ENCODE measurements at places on chromosomes 12 and 14.

DNA sequence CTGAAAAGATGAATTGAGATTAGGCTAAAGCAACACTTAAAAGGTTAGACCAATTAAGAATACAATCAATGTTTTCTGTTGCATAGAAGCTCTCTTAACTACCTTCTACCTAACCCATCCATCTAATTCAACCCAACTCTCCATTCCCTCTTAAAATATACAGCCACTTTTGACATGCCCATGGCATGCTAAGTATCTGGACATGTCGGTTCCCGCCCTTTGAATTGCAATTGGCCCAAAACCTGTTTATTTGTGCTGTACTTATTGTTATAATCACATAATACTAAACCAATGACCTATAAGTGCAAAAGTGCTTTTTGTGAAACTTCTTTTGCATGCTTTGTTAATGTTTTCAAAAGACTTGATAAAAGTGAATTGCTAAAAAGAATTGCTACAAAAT lies 37.6 kb upstream of the APPL2 start:
- DNase-seq = no peak
- H3K36me3 ChIP-seq = no peaks in the 10 kb centered on the region
- H3K27ac ChIP-seq = no peak overlapping the region
- H3K4me3 ChIP-seq = no peak overlapping the region
- no peaks in the 10 kb centered on the region for H3K27me3 ChIP-seq

- no peak for DNase-seq
- H3K27ac ChIP-seq = no peak overlapping the region
- peaks cover 14% of the 10 kb centered on the region for H3K27me3 ChIP-seq
- no peak overlapping the region for H3K4me3 ChIP-seq
These were observed 83.8 kb downstream of the SRGAP1 start for GRCh38 chr12:63928305-63928704.

DNA sequence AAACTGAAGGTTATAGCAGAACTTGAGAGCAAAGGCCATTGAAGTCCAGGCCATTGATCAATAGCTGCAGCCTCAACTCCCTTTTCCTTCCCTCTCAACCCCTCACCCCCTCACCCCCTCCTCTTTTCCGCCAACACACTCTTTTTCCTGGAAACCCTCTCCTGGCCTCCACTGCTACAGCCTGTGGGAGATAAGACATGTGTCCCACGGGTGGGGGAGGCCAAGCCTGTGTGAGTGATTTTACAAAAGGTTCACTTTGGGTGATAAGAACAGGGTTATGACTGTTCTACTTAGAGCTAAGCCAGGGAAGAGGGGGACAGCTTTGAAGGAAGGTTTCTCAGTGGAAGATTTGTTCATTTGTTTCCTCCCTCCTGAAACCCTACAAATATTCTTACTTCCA lies 9.2 kb upstream of the FGF23 start:
- H3K27me3 ChIP-seq = peaks cover 6% of the 10 kb centered on the region
- no peak for DNase-seq
- no peak overlapping the region for H3K27ac ChIP-seq
- peaks cover 5% of the 10 kb centered on the region for H3K4me1 ChIP-seq

DNA sequence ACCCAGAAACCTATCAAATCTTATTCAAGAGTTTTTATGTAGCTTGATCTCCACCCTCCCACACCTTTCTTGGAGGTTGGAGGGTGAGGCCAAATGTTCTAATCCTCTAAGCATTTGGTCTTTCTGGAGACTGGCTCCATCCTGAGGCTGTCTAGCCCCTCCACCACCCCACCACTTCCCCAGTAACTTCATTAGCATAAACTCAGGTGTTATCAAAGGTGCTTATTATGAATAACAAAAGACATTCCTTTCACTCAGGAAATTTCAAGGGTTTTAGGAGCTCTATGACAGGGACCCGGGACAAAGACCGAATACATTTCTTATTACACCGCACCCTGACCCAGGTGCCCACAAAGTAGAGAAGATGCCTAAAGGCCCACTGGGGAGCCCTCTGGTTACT lies 2.8 kb upstream of the TMEM229B start:
- peaks cover 54% of the 10 kb centered on the region for H3K4me1 ChIP-seq
- no peak overlapping the region for H3K4me3 ChIP-seq
- no peak overlapping the region for H3K27ac ChIP-seq
- no peaks in the 10 kb centered on the region for H3K27me3 ChIP-seq

DNA sequence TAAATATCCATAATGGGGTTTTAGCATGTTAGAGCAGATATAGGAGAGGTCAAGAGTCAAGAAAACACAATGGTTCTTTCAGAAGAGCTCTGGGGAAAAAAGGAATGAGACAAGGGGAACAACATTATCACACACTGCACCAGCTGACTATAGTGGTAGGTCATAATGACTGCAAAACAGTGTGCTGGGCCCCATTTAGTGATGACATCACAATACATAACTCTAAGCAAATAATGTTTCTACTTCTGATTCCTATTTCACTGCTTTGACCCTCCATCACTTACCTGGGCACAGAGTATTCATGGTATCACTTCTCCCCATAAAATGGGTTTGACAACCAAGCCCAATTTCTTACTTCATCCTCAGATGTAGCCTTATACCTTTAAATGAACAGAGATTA lies 62.1 kb downstream of the GARIN6 start:
- H3K27me3 ChIP-seq = no peaks in the 10 kb centered on the region
- no peaks in the 10 kb centered on the region for H3K4me1 ChIP-seq

GRCh38 chr12:89762498-89763170 lies 54.0 kb upstream of the ATP2B1 start:
- no peak for DNase-seq
- H3K27ac ChIP-seq = no peak overlapping the region
- no peaks in the 10 kb centered on the region for H3K36me3 ChIP-seq
- peaks cover 43% of the 10 kb centered on the region for H3K4me1 ChIP-seq
- no peak overlapping the region for H3K4me3 ChIP-seq

DNA sequence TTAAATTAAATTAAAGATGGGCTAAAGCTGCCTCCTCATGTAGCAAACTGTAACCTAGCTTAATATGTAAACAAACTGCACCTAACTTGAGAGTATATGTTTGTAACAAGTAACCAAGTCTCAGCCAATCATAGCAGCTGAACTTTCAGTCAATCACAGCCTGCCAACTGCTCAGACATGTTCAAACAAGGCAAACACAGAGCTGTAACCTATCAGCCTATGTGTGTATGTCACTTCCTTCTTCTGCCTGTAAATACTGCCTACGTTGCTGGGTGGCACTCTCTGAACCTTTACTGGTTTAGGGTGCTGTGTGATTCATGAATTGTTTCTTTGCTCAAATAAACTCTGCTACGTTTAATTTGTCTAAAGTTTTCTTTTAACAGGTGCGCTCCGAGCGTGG lies 2.9 kb downstream of the SERPINA6 start:
- no peak overlapping the region for H3K27ac ChIP-seq
- no peaks in the 10 kb centered on the region for H3K36me3 ChIP-seq
- no peak for DNase-seq
- no peaks in the 10 kb centered on the region for H3K27me3 ChIP-seq
- H3K4me3 ChIP-seq = no peak overlapping the region

GRCh38 chr14:103343164-103343879 lies 9.3 kb downstream of the EIF5 start:
- H3K36me3 ChIP-seq = peaks cover 69% of the 10 kb centered on the region
- H3K27ac ChIP-seq = peak overlapping the region; percentile 1
- no peak overlapping the region for H3K4me3 ChIP-seq
- peaks cover 31% of the 10 kb centered on the region for H3K4me1 ChIP-seq
- no peak for DNase-seq

DNA sequence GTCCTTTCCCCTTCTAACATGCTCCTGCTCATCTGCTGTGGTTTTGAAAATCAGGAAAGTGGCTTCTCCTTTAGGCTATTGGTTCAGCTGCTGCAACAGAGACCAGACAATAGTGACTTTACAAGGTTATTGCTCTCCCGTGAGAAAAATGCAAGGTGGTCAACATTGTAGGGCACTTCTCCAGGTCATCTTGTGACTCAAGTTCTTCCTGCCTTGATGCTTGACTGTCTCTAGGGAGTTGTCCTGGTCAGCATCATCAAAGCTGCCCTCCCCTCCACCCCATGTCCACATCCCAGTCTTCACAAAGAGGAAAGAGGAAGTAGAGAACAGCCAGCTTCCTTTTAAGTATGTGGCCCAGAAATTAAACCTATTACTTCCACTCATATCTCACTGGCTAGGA lies 3.9 kb upstream of the TMEM63C start:
- peaks cover 46% of the 10 kb centered on the region for H3K27me3 ChIP-seq

DNA sequence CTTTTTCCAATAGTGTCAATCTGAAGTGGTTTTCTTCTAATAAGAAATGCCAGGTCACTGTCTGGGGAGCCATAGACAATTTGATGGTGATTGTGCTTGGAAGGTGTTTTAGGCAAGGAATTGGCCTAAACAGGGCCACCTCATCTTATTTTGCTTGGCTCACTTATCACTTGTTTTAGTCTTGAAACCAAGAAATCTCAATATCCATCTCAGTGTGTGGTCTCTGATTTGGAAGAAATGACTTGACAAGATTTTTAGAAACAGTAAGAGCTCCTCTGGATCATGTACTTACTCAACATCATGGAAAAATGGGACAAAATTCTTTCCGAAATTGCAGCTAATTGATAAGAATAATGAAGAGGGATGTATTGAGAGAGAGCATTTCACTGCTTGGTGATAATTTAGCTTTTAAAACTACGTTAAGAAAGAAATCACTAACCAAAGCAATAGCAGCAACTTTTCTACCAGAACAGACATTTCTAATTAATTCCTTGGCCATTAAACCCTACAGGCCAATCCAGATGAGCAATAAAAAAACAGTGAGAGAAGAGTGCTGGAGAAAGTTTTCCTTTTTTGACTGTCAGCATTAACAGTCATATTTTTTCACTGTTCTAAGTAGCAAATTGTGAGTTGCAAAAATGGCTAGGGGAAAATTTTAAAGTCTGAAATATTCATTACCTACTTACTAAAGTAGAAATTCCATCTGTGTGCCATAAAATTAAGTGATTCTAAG lies 157.3 kb downstream of the AEBP2 start:
- no peaks in the 10 kb centered on the region for H3K27me3 ChIP-seq
- DNase-seq = no peak
- no peaks in the 10 kb centered on the region for H3K36me3 ChIP-seq
- H3K27ac ChIP-seq = no peak overlapping the region
- H3K4me3 ChIP-seq = no peak overlapping the region

DNA sequence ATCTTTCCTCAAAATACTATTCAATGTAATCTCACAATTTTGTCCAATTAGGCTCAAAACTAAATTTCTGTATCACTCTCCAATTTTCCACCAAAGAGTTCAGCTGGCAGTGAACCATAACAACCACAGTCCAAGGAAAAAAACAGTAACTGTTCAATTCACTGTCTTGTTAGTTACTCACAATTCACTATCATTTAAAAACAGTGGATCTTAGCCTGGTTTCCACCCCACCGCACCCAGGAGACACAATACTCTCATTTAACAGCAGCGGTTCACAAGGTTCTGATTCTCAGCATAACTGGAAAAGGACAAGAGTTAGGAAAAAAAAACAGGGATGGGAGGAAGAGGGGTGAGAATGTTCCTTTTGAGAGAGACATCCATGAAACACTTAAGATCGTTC lies 40.5 kb downstream of the MED13L start:
- peaks cover 46% of the 10 kb centered on the region for H3K4me1 ChIP-seq
- no peak overlapping the region for H3K4me3 ChIP-seq
- peaks cover 8% of the 10 kb centered on the region for H3K36me3 ChIP-seq
- no peak for DNase-seq
- H3K27me3 ChIP-seq = no peaks in the 10 kb centered on the region
- H3K27ac ChIP-seq = peak overlapping the region; percentile 85

DNA sequence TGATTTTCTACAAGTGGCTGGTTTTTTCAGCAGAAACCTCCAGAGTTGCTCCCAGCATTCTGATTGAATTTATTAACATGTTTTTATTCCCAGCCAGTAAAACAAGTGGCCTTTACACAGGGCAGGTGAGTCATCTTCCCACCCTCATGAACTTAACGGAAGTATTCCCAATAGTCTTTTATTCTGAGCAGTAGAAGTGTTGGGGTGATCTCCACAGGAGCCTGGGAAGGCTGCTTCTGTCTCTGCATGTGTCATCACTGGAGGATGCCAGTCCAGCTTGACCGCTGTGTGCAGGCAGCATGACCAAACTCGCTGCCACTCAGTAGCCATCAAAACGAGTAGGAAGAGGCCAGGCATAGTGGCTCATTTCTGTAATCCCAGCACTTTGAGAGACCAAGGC lies 13.4 kb upstream of the DNAH10 start:
- H3K27me3 ChIP-seq = no peaks in the 10 kb centered on the region
- no peak for DNase-seq
- no peak overlapping the region for H3K4me3 ChIP-seq
- peaks cover 22% of the 10 kb centered on the region for H3K4me1 ChIP-seq
- no peak overlapping the region for H3K27ac ChIP-seq

- no peak overlapping the region for H3K4me3 ChIP-seq
- peaks cover 1% of the 10 kb centered on the region for H3K4me1 ChIP-seq
- no peaks in the 10 kb centered on the region for H3K36me3 ChIP-seq
- H3K27ac ChIP-seq = no peak overlapping the region
- no peak for DNase-seq
- H3K27me3 ChIP-seq = no peaks in the 10 kb centered on the region
These were observed 187.4 kb downstream of the DPF3 start for GRCh38 chr14:72706485-72706884.

DNA sequence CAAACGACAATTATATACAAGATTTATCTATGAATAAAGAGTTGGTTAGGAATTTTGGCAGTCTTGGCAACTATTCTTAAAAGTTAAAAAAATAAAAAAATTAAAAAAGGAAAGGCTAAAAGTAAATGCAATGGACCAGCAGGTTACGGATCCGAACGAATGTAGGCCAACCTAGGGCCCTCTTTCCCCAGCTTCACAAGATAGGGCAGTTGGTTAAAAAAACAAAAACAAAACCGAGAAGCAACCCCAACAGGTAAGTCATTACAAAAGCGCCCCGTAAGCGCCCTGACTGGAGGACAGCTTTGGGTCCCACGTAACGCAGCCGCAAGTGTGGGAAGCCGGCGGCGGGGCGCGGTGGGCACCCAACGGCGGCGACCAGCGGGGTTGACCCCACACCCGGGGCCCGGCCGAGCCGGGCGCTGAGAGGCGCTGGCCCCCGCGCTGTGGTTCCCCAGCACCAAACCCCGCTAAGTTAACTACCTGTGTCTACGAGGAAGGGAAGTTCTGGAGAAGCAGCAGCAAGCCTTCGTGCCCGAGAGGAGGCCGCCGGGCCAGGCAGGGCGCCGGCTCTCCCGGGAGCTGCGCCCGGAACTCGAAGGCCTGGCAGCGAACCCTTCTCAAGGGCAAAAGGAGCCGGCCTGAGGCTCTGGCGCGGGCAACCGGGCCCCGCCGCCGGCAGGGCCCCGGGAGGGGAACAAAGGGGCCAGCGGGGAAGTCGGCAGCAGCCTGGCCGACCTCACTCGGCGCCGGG lies 882 bp downstream of the HECTD1 start:
- H3K27me3 ChIP-seq = no peaks in the 10 kb centered on the region
- peaks cover 56% of the 10 kb centered on the region for H3K4me1 ChIP-seq
- H3K27ac ChIP-seq = peak overlapping the region; percentile 84
- peaks cover 48% of the 10 kb centered on the region for H3K36me3 ChIP-seq

- H3K4me3 ChIP-seq = no peak overlapping the region
- H3K4me1 ChIP-seq = peaks cover 6% of the 10 kb centered on the region
- H3K27me3 ChIP-seq = no peaks in the 10 kb centered on the region
- H3K36me3 ChIP-seq = peaks cover 75% of the 10 kb centered on the region
- no peak for DNase-seq
- H3K27ac ChIP-seq = no peak overlapping the region
These were observed 7.6 kb downstream of the FCF1 start for GRCh38 chr14:74720526-74720925.
